ENCODE measurements at places on chromosomes 5 and 9.

DNA sequence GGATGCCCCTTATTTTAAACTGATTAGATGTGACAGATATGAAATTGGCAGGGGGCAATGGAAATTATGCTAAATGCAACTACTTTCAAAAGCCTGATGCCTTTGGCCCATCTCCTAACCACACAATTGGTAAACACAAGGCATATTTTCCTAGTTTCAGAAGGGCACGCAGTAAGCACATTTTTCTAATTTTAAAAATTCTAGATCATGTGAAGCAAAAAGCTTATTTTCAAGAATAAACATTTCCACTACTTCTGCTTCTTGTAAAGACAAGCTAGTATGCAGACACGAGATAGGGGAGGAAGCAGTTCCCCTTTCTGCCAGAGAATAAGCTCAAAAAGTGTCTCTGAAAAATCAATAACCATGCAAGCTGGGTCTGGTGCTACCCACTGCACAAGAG, 67.7 kb downstream of the ABCA1 start:
- no peak for DNase-seq

DNA sequence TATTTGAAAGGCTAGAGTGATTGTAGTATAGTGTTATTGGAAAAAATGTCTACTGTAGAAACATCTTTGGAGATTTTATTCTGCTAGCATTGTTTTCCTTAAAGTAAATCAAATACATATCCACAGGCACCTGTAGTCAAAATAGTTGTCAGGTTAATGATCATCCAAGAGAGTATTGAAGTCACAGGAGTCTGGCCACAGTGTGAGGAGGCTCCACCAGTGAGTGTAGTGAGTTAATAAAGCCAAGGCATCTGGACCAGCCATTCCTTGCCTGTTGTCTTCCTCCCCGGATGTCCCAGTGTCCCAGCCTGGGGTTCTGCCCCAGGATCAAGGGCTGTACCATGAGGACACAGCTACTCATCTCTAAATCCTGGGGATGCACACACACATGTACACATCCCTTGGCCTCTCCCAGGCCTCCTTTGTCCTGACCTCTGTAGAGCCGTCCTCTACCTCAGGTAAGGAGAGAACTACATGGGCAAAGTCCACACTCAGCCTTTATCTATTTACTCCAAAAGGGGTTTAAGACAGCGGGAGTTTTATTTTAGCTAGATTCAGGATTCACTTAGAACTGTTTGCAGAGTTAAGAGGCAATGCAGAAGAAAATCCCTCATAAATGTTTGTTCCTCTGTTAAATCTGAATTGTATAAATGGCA, 3.7 kb downstream of the PIK3R1 start:
- no peak for DNase-seq

DNA sequence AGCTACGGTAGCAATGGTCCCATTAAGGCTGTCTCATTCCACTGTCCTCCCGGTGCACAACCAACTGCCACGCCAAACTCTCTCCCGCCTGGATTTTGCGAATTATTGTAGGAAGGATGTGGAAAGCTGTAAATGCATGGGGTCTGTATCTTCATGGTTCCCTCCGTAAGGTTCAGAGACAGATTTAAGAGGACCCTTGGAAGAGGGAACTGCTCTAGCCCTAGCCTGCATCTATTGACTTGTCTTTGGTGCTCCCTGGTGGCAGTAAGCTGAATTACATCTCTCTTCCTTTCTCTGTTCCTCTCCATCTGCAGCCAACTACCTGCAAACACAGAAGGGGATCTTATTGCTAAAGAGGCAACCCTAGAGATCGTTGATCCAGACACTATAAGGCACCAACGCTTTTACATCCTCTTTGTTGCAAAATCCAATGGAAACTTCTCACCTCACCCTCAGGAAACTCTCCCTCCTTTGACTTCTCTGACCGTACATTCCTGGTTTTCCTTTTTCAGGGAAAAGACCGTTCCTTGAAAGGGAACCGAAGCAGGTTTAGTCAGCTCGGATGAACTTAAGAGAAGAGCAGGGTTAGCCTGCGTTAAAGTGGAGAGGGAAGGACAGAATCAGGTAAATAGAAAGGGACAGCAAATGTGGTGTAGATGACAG, 11.9 kb downstream of the CAPSL start:
- peak; percentile 53 for DNase-seq

- DNase-seq = no peak
These were observed 148.5 kb upstream of the TYRP1 start for GRCh38 chr9:12544700-12545099.

GRCh38 chr5:179732918-179733771, 523 bp downstream of the MAML1 start:
- peak; percentile 32 for DNase-seq

- DNase-seq = no peak
These were observed 4.5 kb upstream of the OTULIN start for GRCh38 chr5:14659821-14660607.

All from T-helper 9 cell (primary cell).